Activated CD4-positive, alpha-beta T cell treated with anti-CD3 and anti-CD28 coated beads, Interleukin-2, amount 50 U/mL, for 24 hours (primary cell): ENCODE measurements at places on chromosomes 12 and 14.

DNA sequence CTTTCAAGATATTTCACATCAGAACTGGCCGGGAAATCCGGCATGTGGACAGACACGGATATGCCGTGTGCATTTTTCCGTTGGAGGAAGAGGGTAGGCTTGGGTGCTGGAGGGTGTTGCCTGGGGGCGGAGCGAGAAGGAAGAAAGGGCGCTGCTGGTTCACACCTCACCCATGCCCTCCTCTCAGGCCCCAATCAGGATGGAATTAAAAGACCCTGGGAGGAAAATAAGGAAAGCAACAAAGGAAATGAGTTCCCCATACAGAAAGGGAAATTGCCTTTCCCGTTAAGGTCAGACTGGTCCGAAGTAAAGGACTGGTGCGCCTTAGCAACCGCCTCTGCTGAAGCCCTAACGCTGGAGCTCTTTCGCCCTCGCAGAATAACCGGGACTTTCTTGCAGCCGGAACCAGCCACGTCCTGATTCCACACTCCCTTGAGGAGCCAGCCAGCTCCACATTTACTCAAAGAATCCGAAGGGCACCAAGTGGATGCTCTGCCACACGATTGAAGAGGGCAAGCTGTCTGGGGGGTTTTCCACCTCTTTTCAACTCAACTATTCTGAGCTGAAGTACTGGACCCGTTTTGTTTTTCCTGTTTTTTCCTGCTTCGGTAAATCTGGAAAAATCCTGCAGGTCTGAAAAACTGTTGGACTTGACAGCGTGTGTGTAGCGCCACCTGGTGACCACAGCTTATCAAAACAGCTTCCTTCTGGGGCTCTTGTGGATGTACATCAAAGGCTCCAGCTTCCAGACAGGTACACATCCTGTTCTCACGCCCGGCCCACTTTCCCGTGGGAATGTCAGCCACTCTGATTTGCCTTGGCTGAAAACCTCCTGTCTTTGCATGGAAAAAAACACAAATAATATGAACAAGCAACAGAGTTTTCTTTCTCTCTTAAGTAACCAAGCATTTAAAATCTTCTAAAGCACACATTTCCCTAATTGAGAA, 37.6 kb upstream of the BCL2L14 start:
- peak; percentile 68 for DNase-seq

DNA sequence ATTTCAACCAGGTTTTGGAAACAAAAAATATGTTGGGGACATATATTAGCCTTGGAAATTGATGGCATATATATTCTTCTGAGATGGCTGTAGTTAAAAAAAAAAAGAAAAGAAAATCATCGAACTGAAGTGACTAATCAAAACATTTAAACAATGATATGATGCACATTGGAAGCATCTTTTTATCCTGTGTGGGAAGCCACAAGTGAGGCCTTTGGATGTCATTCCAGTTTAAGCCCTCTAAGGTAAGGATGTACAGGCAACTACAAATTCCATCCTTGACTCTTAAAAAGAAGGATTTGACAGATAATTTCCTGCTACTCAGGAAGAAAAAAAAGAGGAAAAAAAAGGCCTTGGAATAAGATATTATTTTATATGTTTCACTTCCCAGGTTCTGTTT, 9.6 kb upstream of the PTPRB start:
- no peak for DNase-seq

GRCh38 chr12:48106681-48107613, 1.1 kb upstream of the SENP1 start:
- no peak for DNase-seq

DNA sequence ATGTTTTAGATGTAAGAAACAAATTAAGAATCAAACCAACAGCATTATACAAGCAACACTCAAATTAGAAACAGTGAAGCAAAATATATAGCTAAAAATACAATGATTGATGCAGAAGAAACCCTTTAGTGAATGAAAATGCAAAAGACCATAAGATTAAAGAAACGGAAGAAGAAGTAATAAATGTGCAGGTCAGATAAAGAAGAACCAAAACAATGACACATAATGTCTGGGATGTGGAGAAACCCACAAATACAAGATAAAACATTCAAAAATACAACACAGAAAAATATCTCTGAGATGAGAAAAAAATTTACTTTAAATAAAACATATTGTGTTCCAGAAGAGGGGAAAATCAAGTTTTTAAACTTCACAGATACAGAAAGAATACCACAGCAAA, 73.4 kb upstream of the AVPR1A start:
- no peak for DNase-seq

DNA sequence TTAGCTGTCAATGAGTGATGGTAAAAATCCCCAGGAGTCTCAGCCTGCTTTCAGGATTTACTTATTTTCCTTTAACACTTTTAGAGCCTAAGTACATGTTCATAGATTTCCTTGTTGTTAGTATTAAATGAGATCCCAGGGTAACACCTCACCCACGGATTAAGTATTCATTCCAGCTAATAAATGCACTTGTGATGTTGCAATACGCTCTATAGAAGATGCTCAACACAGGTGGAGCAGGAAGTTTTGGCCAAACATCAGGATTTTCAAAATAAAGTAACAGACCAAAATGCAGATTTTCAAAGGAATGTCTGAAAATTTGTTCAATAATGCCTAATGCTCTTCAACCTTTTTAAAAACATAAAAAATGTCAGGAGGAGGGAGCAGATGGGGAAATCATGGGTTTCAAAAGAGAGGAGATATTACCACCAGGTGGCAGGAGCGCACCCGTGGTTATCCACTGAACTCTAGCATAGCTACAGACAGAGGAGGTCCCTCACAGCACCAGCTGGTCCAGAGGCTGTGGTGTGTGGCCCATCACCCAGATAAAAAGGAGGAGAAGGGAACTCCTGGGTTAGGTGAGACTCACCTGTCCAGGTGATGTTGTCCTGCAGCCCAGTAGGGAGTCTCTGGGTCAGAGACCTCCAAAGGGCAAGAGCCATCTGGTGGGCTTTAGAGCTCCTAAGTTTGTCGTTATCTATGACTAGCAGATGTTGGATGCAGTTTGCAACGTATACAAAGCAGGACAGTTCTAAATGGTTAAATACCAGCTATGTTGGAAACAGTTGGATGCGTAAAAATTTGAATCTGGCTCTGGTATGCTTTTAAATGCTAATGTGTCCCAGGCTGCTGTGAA, 1158.4 kb upstream of the TMEM132C start:
- no peak for DNase-seq

- peak; percentile 3 for DNase-seq
Measured at GRCh38 chr14:56490379-56490778, 89.2 kb upstream of the TMEM260 start.

- DNase-seq = peak; percentile 61
Measured at GRCh38 chr12:54404061-54405004, 14.7 kb downstream of the ITGA5 start.

DNA sequence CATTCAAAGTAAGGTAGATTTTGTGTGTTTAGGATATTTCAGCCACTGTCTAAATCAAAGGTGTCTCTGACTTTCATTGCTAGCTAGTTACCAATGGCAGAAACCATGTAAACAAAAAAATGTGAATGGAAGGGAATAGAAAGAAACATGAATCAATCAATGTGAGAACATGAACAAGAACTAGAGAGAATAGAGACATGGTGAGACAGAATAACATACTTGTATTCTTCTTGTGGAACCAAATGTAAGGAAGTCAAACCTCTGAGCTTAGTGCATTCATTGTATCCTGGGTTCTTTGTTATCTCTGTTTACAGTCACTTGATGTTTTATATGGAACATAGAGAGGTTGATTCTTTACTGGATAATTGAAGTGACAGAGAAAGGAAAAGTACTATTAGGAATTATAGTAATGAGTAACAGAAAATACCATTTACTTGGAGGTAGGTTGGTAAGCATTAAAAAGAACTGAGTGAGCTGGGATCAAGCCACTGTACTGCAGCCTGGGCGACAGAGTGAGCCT, 2.6 kb upstream of the WNK1 start:
- no peak for DNase-seq

- DNase-seq = no peak
Measured at GRCh38 chr12:123109319-123109772, 41.5 kb downstream of the PITPNM2 start.

DNA sequence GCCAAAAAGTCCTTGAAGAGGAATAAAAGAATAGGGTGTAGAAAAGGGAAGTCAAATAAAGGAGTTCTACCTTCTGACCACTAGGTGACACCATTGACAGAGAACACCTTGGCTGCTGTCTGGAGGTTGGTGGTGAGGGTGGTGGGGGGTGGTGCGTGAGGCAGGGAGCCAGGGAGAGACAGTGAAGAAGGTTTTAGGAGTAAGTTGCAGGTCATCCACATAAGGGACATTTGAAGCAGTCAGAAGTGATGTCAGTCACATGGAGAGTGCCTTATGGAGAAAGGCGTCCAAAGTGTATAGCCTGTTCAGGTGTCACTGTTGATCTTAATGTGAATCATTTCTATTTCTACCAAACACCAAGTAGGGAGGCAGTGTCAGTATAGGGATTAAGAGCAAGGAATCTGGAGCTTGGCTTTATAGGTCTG, 279.3 kb upstream of the DDHD1 start:
- DNase-seq = no peak

DNA sequence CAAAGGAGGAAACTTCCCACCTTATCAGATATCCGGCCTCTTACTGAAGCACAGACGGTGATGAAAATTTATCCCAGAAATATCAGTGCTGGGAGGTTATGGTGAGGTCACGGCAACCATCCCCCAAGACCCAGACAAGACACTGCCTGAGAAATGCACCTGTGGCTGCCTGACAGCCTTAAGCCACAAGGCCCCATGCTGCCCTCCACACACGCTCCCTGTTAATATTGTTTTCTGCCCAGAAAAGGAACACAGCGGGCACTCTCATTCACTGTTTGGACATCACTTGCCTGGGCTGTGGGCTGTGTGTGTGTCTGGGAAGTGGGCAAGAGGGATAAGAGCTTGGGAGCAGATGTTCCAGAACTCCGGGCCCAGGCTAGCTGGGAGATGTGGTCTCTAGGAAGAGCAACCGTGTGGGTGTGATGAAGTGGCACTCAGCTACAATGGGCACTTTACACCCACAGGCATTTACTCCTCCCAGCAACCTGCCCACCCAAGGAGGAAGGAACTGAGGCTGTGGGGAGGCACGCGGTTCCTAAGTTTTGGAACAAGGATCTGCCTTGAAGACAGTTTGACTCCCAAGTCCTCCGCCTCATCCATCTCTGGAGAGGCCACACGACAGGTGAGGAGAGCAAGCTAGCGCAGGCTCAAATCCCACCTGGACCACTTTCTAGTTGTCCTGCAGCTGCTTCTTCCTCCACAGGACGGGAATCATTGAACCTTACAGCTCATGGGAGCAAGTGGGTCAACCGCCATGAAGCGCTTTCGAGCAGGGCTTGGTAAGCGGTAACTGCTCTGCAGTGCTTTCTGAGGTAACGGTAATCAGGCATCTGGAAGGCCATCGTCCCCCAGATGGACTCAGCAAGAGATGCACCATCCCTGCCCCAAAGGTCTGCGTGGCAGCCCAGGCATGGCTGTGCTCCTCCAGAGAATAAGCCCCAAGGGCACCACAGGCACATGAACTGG, 91.4 kb downstream of the CHGA start:
- no peak for DNase-seq
